MCF 10A (cell line): ENCODE measurements at places on chromosomes 3 and 15.

DNA sequence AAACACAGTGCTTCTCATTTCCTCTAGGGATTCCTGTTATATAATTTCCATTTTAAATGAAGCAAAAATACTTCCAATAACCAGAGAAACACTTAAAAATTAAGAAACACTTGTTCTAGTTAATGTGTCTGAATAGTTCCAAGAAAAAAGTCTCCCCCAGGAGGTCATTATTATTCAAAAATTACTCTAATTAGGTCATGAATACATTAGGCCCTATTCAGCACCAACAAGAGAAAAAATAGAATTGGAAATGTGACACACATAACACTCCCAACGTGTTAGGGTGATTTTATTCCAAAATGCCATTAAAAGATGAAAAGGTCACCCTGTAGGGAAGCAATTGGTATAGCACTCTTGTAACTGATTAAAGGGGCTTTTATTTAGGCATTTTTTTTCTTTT is 382.1 kb downstream of the TUSC7 start:
- DNase-seq: no peak

DNA sequence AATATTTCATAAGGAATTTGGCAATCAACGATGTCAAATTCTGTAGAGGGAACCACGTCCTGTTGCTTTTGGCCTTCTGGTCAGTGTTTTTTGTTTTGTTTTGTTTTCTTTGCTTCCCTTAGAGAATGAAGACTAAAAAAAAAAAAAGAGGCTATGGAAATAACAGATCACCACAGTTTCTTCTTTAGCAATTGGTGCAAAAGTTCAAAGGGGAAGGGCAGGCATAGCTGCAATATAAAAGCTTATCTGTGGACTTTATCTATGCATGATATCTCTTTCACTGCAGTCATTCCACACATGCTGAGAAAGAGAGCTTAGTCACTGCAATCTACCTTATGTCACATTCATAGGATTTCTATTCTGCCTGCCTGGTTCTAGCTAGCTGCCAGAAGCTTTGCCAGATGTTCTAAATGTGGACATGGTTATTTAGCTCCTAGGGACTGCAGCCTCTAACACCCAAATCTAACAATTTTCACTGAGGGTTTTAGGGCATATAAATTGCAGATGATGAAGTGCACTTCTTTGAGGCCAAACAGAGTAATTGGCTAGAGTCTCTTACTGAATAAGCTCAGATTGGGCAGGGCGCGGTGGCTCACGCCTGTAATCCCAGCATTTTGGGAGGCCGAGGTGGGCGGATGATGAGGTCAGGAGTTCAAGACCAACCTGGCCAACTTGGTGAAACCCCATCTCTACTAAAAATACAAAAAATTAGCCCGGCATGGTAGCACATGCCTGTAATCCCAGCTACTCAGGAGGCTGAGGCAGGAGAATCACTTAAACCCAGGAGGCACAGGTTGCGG is 637.2 kb downstream of the NTRK3 start:
- peak; percentile 49 for DNase-seq

GRCh38 chr15:71515375-71516186 is 294.8 kb upstream of the NR2E3 start:
- no peak for DNase-seq

- no peak for DNase-seq
Observed at GRCh38 chr3:15714448-15714847, 83.3 kb downstream of the ANKRD28 start.

DNA sequence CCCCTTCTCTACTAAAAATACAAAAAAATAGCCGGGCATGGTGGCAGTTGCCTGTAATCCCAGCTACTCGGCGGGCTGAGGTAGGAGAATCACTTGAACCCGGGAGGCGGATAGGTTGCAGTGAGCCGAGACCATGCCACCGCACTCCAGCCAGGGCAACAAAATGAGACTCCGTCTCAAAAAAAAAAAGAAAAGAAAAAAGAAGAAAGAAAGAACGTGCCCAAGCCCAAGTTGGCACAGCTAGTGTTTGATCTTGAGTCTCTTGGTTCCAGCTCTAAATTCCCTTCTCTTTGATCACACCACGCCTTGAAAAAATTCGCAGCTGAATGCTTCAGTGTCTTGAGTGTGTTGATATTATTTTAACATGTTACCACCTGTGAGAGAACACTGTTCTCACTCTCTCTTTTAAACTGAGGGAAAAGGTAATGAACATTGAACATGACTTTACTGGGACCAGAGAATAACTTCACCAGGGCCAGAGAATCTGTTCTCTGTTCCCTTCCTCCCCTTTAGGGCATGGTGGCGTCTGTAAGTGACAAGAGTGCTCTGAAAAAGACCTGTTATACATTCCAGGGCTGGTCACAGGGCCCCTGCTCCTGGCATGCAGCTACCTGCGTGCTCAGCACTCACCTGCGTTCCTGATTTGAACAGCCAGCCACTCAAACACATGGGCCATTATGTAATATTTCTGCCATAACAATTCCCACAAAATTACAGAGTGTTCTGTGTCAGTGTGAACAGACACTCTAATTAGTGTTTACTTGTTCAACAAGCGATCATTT is 19.0 kb downstream of the SLCO3A1 start:
- no peak for DNase-seq
